ENCODE measurements at places on chromosomes 5 and 9.

DNA sequence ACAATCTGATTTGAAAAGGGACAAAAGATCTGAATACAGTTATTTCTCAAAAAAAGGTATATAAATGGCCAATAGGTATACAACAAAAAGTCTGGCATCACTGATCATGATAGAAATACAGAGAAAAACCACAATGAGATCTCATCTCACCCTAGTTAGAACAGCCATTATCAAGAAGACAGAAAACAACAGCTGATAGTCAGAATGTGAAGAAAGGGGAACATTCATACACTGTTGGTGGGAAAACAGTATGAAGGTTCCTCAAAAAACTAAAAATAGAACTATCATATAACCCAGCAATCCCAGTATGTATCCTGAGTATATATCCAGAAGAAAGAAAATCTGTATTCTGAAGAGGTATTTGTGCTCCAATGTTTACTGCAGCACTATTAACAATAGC lies 75.7 kb upstream of the OR2K2 start:
- no peak for DNase-seq

- DNase-seq = no peak
Observed at GRCh38 chr5:132480893-132481595, 9.5 kb downstream of the IRF1 start.

DNA sequence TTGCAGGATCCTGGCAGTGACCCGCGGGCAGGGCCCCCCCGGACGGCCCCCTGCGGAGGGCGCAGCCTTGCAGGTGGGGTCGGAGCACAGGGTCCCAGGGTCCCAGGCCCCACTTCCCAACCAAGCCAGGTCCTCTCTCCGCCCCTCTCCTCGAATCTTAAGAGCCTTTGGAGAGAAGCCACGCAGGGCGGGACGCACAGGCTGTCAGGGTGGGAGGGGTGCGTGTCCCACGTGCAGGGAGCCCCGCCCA lies 18.4 kb upstream of the EGFL7 start:
- DNase-seq = no peak

DNA sequence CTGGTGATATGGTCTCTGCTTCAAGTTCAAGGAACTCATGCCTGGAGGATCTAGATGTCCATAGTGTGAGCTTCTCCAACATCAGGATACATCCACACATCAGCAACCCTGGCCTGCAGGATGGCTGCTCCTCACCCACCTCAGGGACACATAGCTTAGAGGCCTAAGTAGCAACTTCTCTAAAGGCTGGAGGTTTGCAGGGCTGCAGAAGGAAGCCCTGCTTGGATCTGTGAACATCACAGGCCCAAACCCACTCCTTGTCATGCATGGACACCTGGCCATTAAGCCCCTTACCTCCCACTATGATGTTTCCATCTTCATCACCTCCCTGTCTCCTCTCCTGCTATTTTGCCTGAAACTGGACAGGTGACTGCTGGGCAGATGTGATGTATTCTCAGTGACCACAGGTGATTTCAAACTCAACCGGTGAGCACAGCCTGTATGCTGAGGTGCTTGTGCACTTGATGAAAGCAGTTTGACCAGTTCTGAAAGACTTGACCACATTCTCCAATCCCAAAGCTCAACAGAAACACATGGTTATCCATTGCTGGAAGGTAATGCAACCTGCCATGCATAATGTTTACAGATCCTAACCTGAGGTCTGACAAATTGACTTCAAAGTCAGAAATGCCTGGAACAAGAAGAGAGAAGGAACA lies 205.2 kb downstream of the FSTL4 start:
- no peak for DNase-seq

GRCh38 chr5:179907556-179908324 lies at the start of gene TBC1D9B:
Gene TBC1D9B (minus strand): TSS chr5:179907897. CDS start chr5:179907821, 76 bp downstream.
- peak; percentile 29 for DNase-seq

DNA sequence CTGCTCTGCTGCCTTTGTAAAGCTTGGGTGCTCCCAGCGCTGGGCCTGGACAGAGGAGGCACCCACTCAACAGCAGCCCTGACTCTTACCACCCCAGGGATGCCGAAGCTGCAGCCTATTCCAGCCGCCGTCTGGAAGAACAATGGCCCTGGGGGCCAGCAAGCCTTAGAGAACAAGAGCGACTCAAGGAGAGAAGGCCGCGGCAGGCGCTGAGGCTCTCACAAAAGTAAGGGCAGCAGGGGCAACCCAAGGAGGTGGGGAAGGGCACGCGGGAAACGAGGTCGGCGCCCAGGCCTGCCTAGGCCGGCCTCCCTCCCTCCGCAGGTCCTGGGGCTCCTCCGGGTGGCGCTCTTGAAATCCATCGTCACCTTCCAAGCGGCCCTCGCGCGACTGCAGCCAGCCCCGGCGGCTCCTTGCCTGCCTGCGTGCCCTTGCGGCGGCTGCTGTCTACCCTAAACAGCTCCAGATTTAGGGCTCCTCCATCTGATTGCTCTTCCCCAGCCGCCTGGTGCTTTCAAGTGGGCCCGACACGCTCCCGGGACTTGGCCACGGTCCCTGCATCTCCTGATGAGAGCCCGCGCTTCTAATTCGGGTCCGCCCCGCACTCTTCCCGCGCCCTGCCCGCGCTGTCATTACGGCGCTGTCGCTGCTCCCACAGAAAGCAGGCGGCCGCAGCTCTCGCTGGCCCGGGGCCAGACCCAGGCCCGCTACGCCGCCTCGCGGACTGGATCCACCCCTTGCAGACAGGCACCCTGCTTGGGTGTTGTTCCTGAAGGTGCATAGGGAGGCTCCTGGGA lies 213.3 kb downstream of the SEMA6A start:
- DNase-seq = no peak

DNA sequence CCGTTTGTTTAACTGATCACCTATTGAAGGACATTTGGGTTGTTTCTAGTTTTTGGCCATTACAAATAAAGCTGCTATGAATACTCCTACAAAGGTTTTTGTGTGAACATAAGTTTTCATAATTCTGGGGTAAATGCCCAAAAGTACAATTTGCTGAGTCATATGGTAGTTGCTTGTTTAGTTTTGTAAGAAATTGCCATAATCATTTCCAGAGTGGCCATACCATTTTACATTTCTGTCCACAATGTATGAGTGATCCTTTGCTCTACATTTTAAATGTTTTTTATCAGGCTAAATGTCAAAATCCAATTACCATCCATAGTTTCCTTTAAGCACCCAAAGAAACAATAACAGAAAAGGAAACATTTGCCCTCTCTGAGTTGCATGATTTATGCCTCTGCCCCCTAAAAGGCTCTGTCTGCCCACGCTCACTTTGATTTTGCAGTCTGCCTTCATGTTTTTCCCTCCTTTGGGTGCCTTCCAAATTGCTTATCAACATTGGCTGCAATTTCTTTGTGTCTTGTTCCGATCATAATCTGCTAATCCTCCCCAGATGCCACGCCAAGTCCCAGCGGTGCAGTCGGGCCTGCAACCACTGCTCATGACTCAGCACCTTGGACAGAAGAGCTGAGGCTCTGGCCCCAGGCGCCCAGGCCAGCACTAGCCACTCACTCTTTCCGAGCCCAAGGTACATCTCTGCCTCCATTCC lies 339.2 kb downstream of the PIK3R1 start:
- no peak for DNase-seq

DNA sequence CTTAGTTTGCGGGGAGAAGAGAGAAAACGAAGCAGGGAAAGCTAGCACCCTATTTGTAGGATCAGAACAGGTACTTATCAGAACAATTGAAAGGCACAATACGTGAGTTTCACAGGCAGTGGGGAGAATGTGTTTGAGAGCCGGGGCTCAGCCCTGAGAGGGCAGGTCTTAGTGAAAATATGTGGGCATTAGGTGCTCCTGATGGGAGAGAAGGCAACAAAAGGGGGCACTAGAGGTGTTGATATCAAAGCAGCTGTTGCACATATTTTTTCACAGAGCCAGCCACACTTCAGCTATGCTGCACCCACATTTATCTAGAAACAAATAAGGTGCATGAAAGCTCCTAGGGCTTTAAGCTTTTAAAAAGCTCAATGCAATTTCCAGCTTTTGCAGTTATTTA lies 99.7 kb upstream of the MAN2A1 start:
- no peak for DNase-seq

DNA sequence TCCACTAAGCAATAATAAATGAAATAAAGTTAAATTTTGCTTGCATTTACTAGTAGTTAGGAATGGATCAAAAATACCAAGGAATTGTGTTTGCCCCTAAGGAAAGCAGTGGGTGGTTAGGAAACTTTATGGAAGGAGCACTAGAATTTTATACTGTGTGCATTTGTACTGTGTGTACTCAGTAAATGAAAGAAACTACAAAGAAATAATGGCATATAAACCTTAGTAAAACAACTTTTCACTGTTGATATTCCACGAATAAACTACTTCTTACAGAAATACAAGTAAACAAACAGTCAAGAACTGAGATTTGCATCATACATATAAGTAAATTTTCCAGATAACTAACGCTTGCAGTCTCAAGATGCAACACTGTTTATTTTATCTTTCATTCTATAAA lies 103.7 kb upstream of the PARP8 start:
- DNase-seq = no peak

DNA sequence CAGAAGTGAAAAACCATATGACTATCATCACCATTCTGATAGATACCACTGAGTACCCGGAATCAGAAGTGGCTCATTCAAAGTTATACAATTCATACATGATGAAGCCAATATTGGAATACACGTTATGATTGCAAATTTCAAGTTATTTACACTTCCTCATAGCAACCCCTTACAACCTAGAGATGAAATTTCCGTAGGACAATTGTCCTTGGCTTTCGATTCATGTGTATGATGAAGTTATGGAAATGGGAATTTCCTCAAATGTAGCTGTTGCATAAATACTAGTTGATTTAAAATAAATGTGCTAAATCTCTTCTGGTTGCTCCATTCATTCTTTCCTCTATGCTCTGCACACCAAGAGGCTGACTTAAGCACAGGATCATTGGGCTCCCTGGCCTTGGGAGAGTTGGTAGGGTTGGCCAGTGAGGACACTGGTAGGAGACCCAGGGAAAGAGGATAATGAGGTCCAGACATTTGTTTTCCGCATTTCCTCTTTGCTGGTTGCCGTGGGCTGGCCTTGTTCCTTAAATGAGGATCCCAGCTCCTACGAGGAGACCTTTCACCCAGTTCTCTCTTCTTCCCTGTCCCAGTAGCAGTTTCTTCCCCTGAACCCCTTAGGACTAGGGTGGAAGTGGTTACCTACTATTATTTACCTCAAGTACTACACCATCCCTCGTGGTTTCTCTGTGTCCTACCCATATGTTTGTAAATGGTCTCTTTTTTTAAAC lies 90.3 kb downstream of the ZNF474 start:
- DNase-seq = no peak

GRCh38 chr5:110354915-110355644 lies 371.4 kb downstream of the TMEM232 start:
- no peak for DNase-seq

DNA sequence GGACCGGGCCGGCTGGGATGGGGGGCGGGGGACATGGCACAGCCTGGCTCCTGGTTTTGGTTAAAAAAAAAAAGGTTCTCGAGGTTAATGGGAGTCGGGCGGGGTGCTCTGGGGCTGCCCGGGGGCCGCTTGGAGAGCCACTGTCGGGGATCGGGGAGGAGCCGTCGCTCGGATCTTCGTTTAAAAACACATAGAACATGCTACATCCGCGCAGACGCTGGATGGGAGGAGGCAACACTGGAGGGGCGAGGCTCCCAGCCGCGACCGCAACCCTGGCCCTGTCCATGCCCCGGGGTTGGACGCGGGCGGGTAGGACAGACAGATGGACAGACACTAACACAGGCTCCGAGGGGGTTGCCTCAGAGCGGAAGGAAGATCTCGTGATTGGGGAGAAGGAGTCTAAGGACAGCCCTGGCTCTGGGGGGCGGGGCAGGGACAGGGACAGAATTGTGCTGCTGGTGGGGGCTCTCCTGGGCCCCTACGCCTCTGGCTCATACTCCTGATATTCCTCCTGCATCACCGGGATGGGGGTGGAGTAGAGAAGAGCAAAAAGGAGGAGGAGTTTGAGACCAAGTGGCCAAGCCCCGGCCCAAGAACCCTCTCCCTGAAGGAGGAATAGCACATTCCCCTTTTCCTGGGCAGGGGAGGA lies 9.9 kb downstream of the SNCB start:
- no peak for DNase-seq

DNA sequence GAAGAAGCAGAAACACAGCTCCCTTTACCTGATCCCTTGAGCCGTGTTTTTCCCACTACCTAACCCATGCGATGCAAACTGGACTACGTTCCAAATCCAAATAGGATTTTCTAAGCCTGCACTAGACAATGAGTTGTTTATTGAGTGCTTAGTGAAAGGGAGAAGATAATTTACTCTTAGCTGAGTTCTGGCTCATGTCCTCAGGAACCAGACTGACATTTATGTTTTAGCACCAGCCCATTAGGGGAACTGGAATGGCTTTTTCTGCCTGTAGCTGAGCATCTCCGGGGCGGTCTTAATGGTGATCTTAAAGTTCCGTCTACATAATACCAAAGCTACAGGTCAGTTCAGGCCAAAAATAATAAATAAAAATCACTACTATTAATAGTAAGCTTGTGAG lies 81.5 kb downstream of the SH3TC2 start:
- no peak for DNase-seq

DNA sequence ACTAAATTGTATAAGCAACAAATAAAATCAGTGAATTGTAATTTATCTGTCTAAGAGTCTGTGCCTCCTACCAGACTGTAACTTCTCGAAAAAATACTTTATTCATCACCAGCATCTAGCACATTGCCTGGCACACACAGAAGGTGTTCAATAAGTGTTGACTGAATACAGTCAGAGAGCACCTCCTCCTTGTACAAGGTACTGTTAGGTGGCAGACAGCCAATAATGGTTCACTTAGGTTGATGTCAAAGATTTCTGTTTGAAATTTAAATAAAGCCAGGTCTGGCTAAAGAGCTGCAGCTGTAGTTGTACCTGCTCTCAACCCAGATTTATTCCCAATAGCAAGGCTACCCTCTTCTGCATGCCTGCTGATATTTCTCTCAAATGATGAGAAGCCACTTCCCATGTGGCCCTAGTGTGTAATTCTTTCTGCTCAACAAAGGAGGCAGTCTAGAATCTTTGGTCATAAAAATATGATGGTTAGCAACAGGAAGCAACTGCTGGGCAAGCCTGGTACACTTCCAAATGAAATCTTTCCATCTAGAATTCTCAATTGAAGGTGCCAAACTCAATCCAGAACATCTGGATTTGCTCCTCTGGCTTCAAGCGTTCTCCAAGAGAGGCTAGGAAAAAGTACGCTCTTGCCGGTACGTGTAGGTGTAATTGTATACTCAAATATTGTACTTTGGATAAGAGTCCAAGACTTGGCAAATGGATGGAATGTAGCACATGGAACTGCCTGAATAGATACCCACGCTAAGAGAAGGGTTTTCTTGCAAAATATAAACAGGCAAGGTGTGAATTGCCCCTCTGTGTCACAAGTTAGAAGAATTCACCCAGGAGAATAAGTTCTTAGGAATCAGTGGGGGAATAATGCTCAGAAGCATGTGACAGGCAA lies 95.6 kb downstream of the NR6A1 start:
- no peak for DNase-seq

DNA sequence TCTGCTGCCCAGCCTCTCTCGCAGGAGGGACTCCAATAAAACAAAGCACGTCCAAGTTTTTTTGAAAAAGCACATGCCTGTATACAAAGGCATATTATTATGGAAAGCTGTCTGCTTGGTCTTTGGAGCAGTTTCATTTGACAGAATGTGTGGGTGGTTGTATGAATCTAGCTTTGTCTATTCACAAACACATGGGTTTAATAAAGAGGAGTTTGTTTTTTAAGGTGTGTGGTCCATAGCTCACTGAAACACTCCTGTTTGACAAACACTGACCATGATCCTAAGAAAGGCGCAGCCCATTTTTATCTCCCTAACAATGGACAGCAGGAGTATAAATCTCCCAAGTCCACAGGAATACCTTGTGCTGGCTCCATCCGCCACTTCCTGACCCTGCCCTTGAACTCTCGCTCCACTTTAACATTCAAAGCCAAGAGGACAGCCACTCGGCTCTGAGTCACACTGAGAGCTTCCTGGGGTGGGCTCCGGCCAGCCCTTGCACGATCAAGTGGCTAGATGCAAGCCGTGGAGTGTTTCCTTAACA lies 371.9 kb downstream of the EBF1 start:
- no peak for DNase-seq

Measured in activated CD4-positive, CD25-positive, alpha-beta regulatory T cell (primary cell).